ENCODE measurements at places on chromosomes 3 and 15.
A peak's percentile ranks its signal among the peaks of the same experiment; 100 is the strongest.

DNA sequence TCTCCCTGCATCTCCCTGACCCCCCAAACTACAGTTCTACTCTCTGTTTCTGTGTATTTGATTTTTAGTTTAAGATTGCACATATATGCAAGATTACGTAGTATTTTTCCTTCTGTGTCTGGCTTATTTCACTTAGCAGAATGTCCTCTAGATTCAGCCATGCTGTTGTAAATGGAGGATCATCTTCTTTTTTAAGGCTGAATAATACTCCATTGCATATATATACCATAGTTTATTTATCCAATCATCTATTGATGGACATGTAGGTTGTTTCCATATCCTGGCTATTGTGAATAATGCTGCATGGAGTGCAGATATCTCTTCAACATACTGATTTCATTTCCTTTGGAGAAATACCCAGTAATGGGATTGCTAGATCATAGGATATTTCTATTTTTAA lies 70.8 kb downstream of the RFTN1 start:
- no peak for DNase-seq

- no peak for DNase-seq
These were observed 312.1 kb upstream of the TGFBR2 start for GRCh38 chr3:30294241-30294667.

DNA sequence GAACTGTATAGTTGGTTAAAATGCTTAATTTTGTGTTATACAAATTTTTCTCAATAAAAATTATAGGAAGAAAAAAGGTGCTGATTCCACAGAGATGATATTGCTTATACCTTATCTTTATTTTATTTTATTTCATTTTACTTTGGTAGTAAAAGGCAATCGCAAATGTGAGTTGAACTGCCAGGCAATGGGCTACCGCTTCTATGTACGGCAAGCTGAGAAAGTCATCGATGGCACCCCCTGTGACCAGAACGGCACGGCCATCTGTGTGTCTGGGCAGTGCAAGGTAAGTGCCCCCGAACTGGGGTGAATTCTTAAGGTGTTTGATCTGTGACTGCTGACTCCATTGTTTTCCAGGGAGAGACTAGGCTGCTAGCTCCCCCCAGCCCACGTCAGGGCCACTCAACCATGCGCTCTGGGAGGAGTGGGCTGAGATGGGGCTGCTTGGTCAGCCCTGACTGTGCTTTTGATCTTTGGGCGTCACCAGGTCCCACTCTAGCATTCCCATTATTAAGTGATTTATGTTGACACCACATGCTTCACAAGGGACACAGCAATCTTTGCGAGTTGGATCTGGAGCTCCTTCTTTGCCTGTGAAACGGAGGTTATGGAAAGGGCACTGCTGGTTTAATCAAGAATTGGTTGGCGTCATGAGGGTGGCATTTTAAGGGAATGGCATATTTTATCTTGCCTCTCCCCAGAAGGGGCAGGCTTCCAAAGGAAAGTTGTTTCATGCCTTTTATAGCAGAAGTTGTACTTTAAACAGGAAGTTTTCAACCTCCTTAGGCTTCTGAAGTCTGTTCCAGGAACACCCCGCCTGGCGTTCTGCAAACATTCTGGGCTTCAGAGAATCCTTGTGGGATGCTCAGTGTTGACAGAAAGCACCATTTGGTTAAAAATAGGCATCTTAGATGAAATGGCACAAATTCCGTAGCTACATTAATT lies 296.5 kb downstream of the THSD4 start:
- peak; percentile 71 for DNase-seq

DNA sequence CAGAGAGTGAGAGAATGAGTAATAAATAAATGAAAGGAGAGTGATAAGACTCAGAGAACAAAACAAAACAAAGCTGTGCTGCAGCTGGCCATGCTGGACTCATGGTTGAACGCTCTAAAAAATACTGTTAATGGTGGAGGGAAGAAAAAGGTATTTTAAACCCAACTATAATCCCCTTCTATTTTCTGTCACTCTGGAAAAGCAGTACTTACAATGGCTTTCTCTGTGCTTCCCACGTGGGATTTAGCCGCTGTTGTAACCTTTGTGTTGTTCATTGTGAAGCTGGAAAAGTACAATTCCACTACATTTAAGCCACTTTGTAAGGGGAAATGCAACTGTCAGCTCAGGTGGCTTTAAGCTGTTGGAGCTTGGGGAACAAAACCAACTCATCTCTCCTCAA lies 917.7 kb downstream of the IGSF11 start:
- DNase-seq: no peak

GRCh38 chr15:72078887-72079286 lies 39.1 kb downstream of the MYO9A start:
- no peak for DNase-seq

- DNase-seq: no peak
These were observed 835 bp downstream of the ARIH2 start for GRCh38 chr3:48919215-48920138.

- no peak for DNase-seq
These were observed 271.4 kb upstream of the PPP2R3A start for GRCh38 chr3:135694142-135694541.

DNA sequence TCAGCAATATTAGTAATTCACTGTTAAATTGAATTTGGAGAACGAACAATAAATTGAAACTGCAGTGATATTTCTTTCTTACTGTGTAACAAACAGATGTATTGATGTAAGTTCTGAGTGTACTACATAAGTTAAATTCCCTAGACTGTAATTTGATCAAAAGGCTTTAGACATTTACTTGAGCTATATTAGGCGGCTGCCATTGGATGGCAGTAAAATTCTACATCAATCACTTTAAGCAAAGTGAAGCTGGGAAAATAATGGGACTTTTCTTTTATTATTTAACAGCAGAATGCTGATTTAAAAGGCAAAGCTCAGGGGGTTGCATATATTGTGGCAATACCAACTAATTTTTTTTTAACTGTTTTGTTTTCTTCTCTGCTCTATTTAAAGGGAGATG lies 212.6 kb upstream of the PLSCR5 start:
- DNase-seq: no peak

- DNase-seq: no peak
These were observed 108.7 kb downstream of the SLMAP start for GRCh38 chr3:57864853-57865252.

- peak; percentile 39 for DNase-seq
These were observed 43.9 kb downstream of the P3H2 start for GRCh38 chr3:190076601-190077394.

GRCh38 chr15:89165677-89166076 lies 55.7 kb downstream of the RLBP1 start:
- DNase-seq: no peak

GRCh38 chr15:101288905-101289513 lies 6.0 kb downstream of the SNRPA1 start:
- DNase-seq: no peak

DNA sequence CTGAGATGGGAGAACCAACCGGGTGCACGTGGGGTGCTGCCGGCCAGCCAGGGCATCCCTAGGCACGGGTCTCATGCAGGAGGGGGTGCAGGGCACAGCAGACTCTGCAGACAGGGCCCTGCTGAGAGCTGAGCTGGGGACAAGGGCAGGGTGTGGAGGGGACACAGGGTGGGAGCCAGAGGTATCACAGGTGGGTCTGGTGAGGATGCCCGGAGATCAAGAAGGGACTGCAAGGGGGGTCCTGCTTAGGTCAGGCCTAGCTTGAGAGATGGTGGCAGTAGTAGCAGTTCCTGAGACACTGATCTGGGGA lies 39.5 kb upstream of the PRR23E start:
- no peak for DNase-seq

- DNase-seq: peak; percentile 31
These were observed 303.5 kb upstream of the TPM1 start for GRCh38 chr15:62739082-62739481.

DNA sequence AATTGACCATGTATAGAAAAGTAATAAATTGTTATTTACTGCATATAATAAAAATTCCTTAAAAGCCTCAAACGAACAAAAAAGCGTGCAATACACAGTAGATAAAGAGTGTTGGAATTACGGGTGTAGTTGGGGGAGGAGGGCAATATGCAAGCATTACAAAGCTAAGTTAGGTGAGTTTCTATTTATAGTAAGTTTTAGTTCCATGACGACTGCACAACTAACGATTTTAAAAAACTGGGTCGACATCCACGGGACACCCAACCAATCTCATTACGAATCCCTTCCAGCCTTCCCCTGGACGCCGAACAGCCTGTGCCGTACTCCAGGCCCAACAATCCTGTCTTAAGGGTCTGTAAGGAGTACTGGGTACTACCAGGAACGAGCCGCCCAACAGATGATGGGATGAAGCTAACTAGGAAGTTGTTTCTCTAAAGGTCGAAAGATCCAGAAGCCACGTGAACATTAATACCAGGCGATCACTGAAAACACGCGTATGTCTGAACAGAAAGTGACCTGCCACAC lies 677 bp downstream of the POLQ start:
- DNase-seq: no peak

Measured in head of caudate nucleus (tissue), 42 donors.